ENCODE measurements at places on chromosomes 11 and 22.

- DNase-seq: no peak
Observed at GRCh38 chr11:132859306-132859705, 673.0 kb downstream of the OPCML start.

DNA sequence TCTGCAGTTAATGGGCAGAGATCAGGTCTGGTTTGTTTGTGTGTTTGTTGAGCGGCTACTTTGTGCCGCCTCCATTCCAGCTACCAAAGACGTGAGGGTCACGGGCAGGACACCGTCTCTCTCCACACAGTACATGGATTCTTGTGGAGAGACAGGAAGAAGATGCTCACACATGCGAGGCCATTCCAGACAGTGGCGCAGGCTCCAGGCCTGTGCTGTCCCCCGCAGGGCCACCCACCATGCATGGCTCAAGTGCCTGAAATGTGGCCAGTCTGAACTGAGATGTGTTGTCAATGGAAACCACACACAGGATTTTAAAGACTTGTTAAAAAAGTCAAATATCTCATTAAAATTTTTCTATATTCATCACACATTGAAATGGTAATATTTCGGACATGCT lies 848.3 kb downstream of the TBC1D22A start:
- no peak for DNase-seq

DNA sequence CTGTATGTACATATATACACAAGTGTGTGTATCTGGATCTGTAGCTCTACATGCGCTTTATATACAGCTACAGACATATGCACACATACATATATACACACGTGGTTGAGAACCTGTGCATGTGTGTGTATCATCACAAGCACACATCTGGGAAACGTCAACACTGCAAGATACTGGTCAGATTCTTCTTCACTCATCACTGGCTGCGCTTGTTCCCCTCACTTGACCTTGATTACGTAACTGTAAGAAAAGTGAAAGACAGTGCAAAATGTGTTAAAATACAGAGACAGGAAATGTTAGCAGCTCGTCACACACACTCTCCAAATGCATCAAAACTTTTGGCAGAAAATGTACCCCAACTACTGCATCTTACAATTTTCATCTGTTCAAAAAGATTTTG lies 51.9 kb upstream of the MN1 start:
- no peak for DNase-seq

DNA sequence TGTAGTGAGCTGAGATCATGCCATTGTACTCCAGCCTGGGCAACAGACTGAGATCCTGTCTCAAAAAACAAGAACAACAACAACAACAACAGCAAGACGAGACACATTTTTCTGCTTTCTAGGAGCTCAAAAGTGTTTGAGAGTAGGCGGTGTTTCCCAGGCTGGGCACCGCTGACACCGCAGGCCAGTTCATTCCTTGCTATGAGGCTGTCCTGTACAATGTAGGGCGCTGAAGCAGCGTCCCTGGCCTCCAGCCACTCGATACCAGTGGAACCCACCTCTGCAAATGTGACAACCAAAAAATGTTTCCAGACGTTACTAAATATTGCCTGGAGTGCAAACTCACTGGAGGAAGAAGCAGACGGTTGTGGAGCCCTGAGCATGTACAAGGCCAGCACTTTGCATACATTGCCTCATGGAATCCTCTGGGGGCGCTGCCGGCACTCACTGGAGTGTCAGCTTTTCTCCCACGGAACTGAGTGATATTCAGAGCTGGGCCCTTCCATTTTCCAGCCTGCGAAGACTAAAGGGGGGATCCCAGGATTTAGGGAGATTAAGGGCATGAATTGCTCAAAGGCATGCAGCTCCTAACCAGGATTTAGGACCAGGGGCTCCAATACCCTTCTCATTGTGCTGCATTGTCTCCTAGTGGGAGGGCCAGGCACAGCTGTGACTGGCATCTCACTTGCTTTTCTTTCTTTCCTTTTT lies 5.8 kb upstream of the MIEF1 start:
- DNase-seq: no peak

GRCh38 chr11:13104619-13105236 lies 95.6 kb downstream of the RASSF10 start:
- DNase-seq: no peak

DNA sequence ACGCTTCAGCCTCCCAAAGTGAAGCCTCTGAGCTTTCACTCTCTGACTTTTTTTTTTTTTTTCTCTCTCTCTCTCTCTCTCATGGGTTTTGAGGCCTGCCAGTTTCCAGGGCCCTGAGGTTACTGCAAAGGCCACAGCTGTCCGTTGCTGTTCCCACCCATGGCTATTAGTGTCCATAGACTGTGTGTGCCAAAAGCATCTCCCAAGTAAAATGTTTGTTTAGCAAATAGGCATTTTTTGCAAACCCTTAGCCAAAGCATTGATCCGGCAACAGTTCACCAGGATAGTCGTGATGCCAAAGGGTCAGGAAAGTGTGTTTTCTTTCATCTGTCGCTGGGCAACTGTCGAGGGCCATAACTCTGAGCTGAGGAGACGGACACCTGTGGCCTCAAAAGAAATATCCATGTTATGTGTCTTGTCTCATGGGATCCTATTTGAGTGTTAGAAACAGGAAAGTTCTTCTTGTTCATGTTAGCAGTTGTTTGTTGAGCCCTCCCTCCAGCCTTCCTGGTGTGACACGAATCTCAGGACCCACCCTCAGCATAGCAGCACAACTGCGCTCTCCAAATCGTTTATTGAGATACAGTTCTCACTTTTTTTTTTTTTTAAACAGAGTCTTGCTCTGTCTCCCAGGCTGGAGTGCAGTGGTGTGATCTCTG lies 18.4 kb downstream of the FADS2 start:
- no peak for DNase-seq

DNA sequence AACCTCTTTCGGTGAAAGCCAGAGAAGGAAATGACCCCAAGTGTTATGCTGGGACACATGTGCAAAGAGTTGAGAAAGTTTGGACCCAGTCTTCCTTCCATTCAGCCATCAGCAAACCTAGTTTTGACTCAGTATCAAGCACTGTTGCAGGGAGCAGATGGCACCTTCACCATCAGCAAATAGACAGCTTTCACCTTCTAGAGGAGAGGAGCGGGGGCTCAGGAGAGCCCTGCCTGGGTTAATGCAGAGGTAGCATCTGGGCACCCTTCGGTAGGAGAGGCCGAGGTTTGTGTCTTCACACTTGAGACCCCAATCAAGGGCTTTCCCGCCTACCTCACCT lies 16.2 kb upstream of the MFRP start:
- no peak for DNase-seq

DNA sequence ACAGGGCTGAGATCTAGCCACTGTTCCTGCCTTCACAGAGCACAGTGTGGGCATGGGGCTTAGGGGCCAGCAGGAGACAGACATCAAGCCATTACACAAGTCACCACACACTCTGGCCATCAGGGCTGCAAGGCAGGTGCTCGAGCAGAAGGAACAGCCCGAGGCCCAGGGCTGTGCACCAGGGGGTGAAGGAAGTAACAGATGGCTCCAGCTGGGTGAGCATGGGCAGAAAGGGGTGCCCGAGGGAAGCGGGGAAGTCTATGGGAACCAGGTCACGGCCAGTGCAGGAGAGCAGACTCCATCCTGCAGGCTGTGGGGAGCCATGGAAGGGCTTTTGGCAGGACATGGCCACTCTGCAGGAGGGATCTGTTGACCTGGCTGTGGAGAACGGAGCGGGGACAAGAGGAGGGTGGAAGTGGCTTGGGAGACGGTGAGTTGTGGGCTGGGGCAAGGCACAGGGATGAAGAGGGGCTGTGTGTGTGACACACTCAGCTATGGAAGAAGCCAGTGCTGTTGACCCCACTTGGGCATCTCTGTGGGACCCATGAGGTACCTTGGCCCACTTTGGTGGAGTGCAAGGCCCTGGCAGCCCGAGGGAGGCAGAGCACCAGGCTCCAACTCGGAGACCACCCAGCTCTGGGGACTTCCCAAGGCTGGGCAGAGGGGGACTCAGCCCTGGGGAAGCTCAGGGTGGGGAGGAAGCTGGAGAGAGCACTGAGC lies 3.6 kb downstream of the C11orf68 start:
- DNase-seq: no peak

GRCh38 chr11:94675813-94676212 lies 92.3 kb upstream of the AMOTL1 start:
- DNase-seq: no peak

DNA sequence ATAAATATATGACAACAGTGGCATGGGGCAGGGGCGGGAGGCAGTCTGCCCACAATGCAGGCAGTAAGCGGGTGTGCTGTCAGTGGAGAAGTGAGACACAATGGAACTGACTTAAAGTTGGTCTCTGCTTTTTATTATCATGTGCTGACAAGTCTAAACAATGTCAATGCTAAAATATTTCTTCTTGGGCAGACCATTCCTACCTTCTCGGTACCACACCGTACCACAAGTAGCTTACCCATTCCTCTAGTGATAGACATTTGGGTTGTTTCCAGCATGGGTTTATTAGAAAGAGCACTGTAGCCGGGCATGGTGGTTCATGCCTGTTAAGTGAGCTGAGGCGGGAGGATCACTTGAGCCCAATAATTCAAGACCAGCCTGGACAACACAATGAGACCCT lies 2.6 kb upstream of the CHADL start:
- DNase-seq: no peak

GRCh38 chr11:18540207-18541009 lies 13.7 kb upstream of the TSG101 start:
- no peak for DNase-seq

DNA sequence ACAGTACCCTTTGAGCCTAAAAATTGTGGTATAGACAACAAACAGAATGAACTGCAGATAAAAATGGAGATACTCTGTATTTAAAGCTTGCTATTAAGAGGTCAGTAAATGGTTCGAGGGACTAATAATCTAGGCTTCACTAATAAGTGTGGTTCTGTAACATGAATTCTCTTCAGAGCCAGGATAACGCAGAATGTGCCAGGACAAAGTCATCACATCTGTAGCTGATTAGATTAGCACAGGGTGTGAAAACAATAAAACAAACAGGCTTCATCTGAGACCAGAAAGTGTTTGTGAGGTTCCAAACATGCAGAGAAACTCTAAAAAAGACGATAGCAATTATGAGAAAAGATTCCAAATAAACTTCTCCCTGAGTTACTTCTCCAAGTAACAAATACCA lies 89.1 kb upstream of the LUZP2 start:
- no peak for DNase-seq

DNA sequence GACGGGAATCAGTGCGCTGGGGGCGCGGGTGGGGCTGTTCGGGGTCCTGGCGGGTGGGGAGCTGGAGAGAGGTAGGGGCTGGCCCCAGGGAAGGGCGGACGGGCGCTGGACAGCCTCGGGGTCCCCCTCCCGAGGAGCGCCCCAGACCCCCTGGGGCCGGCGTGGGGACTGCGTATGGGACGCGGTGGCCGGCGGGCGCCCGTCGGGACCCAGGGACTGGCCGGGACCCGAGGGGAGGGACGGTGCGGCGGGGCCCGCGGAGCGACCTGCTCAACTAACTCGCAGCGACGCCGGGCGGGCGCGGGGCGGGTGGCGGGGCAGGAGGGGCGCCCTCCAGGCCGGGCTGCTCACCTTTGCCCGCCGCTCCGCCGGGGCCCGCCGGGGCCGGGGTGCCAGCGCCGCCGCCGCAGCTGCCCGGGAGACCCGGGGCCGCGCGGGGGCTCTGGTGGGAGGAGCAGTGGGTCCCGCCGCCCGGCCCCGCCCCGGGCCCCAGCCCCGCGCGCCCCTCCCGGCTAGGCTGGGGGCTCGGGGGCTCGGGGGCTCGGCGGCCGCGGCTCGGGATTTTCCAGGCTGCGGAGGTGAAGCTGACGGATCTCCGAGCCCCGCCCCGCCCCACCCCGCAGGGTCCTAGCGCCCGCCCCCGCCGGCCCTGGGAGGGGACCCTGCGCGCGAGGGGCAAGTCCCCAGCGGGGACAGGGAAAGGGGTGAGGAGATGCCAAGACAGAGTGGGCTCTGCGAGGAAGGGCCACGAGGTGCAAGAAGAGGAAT lies 12.3 kb downstream of the STARD10 start:
- DNase-seq: peak; percentile 83

GRCh38 chr22:37731804-37732471 lies 35.1 kb downstream of the TRIOBP start:
- no peak for DNase-seq

- no peak for DNase-seq
Observed at GRCh38 chr11:27241311-27242122, 121.5 kb downstream of the CCDC34 start.

DNA sequence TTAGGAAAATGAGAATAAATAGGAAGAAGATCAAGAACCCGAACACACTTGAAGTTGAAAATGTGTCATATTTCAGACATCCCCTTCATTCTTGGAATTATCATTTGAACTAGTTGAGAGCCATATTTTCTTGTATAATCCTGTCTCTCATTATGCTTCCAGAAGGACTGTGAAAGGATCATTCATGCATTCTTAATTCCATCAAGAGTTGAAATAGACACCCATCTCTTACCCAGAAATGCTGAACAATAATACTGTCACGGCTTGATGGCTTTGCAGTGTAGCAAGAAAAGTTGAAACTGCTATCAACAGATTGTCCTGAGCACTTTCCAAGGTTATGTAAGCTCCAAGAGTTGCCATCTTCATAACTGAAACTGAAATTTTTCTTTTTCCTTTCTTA lies 79.7 kb downstream of the ARHGAP42 start:
- DNase-seq: no peak

GRCh38 chr11:112339566-112339965 lies 78.9 kb upstream of the PLET1 start:
- DNase-seq: no peak

DNA sequence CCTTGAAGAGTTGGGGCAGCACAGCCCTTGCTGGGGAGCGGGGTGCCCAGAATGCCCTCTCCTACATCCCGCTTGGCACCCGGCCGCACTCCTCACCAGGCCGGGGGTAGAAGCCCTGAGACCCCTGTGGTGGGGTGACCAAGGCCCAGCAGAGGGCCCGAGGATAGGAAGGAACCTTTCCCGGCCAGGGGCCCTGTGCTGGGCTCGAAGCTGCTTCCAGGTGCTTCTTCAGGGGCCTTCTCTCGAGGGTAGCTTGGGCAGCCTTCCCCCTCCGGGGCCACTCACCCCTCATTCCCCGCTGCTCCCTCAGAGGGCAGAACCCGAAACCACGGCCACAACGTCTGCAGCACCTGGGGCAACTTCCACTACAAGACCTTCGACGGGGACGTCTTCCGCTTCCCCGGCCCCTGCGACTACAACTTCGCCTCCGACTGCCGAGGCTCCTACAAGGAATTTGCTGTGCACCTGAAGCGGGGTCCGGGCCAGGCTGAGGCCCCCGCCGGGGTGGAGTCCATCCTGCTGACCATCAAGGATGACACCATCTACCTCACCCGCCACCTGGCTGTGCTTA lies 752 bp downstream of the MUC2 start:
- no peak for DNase-seq

- DNase-seq: no peak
Observed at GRCh38 chr22:19063581-19064353, 58.4 kb downstream of the DGCR2 start.

- DNase-seq: no peak
Observed at GRCh38 chr11:128732471-128733277, 38.8 kb downstream of the FLI1 start.

Data from T47D (cell line).